Stimulated activated naive CD8-positive, alpha-beta T cell treated with anti-CD3 and anti-CD28 coated beads, Interleukin-15, amount 100 ng/mL, for 72 hours (primary cell): ENCODE measurements at places on chromosomes 2 and 18.

- DNase-seq, result peak; percentile 47
These were observed 105.6 kb downstream of the VSNL1 start for GRCh38 chr2:17646081-17646554.

- DNase-seq, result no peak
These were observed 44.9 kb downstream of the TGOLN2 start for GRCh38 chr2:85282914-85283313.

GRCh38 chr2:201467666-201468065, 16.1 kb downstream of the STRADB start:
- DNase-seq, result no peak

DNA sequence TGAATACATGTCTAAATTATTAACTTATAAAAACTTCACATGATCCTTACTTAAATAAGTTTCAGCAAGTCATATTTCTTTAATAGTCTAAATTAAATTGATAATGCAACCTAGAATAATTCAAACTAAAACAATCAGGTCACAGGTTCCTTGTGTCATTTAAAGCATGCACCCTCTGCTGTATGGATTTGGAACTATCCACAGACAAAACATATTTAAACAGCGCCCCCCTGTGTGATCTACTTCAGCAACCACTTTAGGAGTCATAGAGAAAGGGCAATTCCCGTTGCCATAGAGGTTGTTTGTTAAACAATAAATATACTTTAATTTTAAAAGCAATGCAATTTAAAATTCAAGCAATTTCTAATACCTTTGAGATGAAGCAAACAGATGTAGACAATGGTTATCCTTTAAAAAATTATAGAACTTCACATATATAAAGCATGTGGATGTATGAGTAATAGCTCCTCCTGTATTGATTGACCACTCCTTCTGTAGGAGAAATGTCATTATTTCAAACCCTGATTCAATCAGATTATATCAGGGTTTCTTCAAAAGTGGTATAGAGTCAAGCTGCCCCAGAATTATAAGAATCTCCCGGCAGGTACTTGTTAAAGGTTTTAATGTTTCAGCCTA, 21.2 kb downstream of the GRB14 start:
- no peak for DNase-seq

DNA sequence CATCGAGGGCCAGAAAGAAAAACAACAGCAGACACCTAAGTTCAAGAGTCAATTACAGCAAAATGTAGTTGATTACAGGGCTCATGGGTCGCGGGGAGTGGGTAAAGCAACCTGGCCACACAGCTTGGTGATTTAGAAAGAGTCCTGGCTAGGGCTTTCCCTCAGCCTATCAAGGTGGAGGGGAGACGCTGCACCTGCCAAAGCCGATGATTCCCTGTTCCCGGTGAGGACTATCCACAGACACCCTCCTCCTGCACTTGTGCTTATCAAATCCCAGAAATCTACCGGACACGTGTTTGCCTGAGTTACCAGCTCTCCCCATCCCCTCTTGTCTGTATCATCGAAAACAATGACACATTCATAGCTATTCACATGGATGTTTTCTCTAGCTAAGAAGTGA, 7.0 kb upstream of the SOX11 start:
- no peak for DNase-seq
